ENCODE measurements at places on chromosomes 5 and 9.

DNA sequence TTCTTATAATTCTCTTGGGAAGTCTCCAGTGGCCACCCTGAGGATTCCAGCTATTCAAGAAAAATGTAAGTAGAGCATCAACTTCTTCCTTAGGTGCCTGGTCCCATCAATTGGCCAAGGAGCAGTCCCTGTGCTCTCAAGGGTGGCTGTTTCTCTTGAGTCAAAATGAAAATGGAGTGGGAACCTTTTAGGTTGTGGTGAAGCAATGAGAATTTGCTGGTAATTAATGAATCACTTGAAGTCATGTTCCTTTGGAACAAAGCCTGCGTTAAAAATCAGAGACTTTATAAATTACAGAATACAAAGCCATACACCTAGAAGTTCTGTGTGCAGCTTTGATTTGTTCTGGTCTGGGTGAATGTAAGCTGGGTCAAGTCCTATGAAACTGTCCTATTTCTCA, 48.9 kb downstream of the IL31RA start:
- DNase-seq = no peak

- no peak for DNase-seq
Measured at GRCh38 chr5:180376511-180376910, 23.4 kb upstream of the GFPT2 start.

DNA sequence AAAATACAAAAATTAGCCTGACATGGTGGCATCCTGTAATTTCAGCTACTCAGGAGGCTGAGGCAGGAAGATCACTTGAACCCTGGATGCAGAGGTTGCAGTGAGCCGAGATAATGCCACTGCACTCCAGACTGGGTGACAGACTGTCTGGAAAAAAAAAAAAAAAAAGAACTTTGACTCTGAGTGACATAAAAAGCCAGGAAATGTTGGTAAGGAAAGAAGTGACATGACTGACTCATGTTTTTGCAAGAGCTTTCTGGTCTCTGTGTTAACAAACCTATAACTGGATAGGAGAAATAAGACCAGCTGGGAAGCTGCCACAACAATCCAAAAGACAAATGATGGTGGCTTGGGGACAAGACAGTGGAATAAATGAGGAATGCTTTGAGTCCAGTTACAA, 272.1 kb downstream of the HINT1 start:
- no peak for DNase-seq

DNA sequence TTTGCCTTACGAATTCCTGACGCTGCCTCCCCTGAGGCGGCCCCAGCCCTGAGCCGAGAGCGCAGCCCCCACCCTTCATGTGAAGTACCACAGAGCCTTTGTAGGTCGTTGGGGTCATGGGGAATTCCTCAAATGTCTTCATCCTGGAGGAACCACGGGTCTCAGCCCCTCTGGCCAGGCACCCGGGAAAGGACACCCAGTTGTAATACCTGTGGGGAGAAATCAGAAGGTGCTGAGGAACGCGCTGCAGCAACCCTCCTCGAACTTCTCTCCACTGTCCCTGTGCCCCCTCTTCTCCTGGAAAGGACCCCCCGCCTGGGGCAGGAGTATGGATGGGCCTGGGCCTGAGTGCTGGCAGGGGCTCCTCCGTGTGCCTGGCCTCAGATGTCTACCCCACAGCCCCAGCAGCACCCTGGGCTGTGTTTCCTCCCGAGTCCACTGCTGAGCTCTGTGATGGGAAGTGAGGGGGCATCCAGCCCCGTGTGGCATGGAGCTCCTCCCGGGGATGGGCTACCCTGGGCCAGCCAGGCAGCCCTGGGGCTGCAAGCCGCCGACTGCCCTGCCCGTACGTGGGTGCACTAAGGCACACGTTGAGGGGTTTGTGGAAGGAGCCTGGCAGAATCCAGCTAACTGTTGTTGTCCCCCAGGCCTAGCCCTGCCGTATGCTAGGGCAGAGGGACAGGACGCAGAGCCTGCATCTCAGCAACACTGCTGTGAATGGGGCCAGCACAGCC, 18.7 kb upstream of the SCGB3A1 start:
- DNase-seq = no peak
